Mesenteric fat pad (tissue), 1 donor: ENCODE measurements at places on chromosomes 1 and 21. TPM values are rescaled to one million over a fixed set of nuclear protein-coding genes. Genes with fewer than 3 reads are reported as not detected.
A peak's percentile ranks its signal among the peaks of the same experiment; 100 is the strongest.

- no peak for DNase-seq
Observed at GRCh38 chr1:207968521-207969009, 57.6 kb upstream of the CD34 start.

GBP7 gene
- not detected for total RNA-seq

GRCh38 chr21:33881689-33882440 is 33.7 kb downstream of the ATP5PO start:
- no peak for DNase-seq

PBX1 gene
- 87.2 TPM for total RNA-seq

DNA sequence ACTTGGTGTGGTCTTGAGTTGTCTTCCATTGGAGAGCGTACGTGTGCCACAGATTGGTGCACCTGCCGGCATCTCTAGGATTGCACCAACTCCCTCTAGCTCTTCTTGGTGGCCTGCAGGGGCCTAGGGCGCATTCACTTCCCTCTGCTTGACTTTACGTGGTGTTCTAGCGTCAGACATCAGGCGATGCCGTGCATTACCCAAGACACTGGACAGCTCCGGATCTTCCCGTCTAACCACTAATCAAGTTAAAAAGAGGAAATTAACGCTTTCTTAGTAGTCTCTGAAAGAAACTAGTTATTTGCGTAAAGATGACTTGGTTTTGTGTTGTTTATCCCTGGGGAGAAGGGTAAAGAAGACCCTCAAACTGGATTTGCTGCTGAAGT is 510 bp upstream of the IL10RB start:
- DNase-seq: no peak

LMX1A gene
- total RNA-seq: 0.32 TPM

- DNase-seq: no peak
Observed at GRCh38 chr1:56438901-56439551, 140.3 kb downstream of the PLPP3 start.

DNA sequence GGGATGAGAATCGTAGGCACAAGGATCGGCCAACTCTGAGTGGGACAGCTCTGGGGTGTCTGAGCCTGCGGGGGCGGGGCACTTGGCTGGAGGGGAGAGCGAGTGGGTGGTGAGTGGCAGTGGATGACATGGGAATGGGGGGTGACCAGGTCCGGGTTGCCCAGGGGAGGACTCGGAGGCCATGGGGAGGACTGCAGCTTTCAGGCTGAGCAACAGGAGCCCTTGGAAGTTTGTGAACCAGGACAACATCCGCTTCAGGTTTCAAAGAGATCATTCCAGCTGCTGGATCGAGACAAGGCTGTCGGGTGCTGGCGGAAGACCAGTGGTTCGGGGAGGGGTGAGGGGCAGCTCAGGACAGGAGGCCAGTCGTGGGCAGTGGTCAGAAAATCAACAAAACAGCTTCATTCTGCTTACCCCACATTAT is 124.4 kb upstream of the IRF2BP2 start:
- no peak for DNase-seq

DNA sequence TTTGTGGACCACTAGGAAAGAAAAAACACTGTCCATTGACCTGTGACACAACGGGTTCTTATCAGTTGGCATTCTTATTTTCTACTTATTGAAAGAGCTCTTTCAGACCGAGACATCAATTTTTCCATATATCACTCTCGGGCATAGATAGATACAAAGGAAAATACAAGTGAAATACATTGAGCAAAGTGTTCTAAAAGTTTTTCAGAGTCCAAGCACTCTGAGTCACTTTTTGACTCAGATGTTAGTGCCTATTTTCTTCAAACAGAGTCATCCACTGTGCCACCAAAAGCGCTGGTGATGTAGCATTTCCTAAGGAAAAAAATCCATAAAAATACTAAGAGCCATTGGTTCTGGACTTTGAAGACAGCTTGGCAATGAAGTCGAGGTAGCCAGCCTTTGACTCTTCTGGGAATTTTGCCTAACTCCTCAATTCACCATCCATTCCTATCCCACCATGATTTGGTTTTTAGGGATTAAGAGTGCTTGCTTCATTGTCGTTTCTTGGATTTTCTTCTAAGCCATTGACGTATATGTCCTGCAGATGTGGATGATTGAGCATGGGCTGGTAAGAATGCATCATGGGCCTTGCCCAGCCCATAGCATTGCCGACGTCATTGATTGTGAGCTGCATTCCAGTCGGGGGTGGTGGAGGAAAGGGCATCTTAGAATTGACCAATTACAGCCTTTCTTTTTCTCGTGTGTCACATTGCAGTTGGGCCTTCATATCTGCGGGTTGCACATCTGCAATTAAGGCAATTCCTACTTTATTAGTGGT is 10.6 kb downstream of the GALNT2 start:
- no peak for DNase-seq

C1orf53 gene
- total RNA-seq: 1.7 TPM

- no peak for DNase-seq
Observed at GRCh38 chr1:87296206-87296605, 32.5 kb upstream of the LMO4 start.

HPDL gene
- total RNA-seq: 1.00 TPM

DNA sequence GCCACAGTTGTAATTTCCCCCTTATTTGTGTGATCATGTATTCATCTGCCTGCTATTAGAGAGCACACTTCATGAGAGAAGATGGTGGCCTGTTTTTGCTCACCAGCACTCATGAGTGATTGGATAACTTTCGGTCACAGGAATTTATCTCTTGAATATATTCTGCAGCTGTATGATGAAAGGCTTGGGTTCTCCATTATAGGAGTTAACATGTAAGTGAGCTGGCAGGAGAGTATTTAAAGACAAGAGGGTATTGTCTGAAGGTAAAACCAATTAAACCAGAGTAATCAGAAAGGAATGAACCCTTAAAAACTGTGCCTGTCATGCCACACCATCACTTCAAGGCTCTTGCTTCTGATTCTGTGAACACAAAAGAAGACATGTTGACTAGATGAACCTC is 574.9 kb upstream of the CAMK1G start:
- no peak for DNase-seq

DNA sequence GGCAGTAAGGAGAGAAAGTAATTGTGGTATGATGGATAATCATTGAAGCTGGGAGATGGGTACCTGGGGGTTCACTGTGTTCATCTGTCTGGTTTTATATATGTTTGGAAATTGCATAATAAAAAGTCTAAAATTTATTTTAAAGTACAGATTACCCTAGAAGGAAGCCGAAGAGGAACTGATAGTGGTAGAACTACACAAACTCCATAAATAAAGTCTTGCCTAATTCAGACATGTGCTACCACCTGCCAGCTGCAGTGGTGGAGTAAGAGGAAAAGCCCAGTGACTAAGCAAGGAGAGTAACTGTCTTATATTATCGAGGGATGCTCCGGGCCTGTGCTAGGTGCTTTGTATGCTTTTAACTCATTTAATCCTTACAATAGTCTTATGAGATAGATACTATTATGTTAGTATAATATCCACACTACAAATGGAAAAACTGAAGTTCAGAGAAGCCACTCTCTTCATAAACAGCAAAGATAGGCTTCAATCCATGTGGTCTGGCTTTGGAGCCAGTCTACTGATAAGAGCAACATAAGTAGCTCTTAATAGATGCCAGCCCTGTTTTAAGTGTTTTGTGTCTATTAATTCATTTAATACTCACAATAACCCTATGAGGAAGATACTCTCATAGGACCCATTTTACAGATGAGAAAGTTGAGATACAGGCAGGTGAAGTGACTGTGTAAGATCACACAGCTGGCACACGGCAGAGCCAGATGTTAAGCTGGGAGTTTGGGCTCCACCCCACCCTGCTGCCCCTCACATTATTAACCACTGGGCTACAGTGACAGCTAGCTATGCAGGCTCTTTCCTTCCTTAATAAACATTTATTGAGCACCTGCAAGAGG is 56.8 kb upstream of the HNRNPU start:
- no peak for DNase-seq

SMCP gene
- not detected for total RNA-seq

DNA sequence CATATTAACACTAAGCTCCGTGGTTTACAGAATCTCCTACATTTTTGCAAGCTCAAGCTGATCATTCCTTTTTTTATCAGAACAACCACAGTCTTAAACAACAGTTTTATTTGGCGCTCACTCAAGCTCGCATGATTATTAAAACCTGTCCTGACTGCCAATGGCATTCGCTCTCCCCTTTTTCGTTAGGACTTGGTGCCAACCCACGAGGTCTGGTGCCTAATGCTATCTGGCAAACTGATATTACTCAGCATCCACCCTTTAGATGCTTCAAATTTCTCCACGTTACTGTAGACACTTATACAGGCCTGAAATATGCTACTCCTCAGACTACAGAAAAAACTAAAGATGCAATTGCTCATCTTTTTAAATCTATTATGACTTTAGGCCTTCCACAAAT is 23.0 kb upstream of the ITLN1 start:
- DNase-seq: no peak

GRCh38 chr1:55716610-55717009 is 501.4 kb upstream of the USP24 start:
- DNase-seq: no peak

GRCh38 chr1:19643602-19644394 is at the start of gene NBL1:
TSS of gene NBL1 (plus strand) at chr1:19644311. CDS start at chr1:19655031, 10,720 bp downstream.
- DNase-seq: peak; percentile 90
